ENCODE measurements at places on chromosomes 2 and 18. TPM values are rescaled to one million over a fixed set of nuclear protein-coding genes. Genes with fewer than 3 reads are reported as not detected.

- DNase-seq, result no peak
Measured at GRCh38 chr2:207895274-207895860, 125.7 kb upstream of the FZD5 start.

DNA sequence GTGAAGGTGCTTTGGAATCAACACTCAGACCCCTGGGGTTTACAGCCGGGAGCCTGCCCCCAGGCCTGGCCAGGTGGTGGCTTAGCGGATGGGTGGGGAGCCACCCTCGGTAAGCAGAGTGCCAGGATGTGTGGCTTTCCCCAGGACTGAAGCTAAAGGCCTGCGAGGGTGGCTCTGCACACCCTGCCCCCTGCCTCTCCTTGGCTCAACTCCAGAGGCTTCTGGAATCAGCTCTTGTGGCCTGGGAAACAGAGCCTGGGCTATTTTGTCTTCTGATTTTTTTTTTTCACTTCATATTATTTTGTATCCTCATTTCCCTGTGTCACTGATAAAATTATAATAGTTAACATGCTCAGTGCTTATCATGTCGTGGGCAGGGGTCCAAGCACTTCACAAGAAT is 79.8 kb downstream of the RHOB start:
- DNase-seq, result no peak

- DNase-seq, result no peak
Measured at GRCh38 chr2:187442378-187442777, 5.7 kb downstream of the CALCRL start.

DNA sequence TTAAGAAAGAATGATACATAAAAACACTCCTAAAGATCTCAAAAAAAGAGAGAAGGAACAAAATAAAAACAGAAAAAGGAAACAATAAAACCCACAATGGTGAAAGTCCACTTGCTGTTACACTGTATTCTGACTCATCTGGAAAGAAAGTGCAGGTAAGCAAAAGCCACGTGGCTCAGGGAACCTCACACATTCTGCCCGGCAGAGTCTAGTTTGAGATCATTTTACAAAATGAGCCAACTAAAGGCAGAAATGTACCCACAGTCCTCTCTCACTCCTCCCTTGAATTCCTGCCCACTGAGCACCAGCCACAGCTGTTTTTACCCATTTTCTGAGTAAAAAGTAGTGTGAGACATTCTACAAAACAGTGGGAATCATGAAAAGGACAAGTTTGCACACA is 10.0 kb downstream of the KCNH7 start:
- no peak for DNase-seq

DNA sequence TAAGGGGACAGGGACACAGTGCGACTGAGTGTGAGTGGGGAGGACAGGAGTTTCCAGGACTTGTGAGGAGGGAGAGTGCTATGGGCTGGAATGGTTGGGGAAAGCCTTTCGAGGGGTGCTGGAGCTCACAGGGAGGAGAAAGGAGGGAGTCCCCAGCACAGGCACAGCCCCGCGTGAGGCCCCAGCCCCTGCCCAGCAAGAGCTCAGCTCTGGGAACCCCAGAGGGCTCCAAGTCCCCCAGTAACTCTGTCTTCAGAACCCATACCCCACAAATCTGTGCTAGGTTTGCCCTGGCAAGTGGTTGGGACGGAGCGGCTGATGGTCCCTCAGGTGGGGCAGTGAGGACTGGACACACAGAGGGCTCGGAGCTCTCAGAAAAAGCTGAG is 75.4 kb downstream of the SFXN5 start:
- no peak for DNase-seq

- DNase-seq, result no peak
Measured at GRCh38 chr2:156657809-156658208, 221.6 kb downstream of the GPD2 start.

GRCh38 chr2:170928036-170928823 is 823 bp upstream of the GORASP2 start:
- no peak for DNase-seq

- DNase-seq, result no peak
Measured at GRCh38 chr2:82790206-82791021, 1668.7 kb downstream of the SUCLG1 start.

GRCh38 chr2:9424447-9425164 is 1.2 kb downstream of the CPSF3 start:
- no peak for DNase-seq

- DNase-seq, result no peak
Measured at GRCh38 chr2:115684345-115684744, 1241.9 kb downstream of the DPP10 start.

- no peak for DNase-seq
Measured at GRCh38 chr18:68507781-68508180, 207.1 kb downstream of the TMX3 start.

DNA sequence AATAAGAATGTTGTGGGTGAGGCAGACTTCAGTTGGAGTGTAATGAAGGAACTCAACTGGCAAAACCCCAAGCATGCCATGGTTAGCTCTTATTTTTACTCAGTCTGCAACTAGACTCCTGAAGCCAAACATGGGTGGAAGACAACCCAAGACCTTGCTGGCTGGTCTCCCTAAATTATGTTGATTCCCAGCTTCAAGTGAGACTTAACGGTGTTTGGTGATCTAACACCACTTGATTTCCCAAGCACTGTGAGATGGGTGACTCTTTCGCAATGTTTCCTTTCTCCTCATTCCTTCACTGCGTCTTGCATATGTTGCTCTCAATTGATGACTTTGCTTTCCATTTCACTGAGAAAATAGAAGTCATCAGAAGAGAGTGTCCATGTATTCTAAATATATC is 693.1 kb downstream of the DCC start:
- no peak for DNase-seq

DNA sequence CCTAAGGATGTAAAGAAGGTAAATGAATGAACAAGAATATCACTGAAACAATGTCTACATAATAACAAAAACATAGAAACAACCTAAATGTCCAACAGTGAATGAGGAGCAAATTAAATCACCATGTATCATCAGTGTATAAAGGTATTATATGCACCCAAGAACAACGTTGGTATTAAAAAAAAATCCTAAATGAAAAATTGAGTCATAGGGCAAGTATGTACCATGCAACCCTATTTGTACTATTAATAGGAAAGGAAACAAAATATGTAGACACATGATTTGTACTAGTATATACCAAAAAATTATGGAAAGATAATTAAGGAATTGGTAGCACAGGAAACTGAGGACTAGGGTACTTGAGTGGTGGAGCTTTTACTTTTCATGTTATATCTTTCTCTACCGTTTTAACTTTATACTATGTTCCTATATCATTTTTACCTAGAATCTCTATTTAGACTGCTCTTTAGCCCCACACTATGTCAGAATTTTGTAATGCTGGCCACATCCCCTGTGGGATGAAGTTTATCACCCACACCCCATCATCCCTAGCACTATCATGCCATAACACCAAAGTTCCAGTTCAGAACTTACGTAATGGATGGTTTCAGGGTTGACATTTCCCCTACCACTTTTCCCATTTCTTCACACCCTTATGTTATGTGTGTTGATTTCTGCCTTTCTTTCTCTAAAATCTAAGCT is 25.6 kb downstream of the IKZF2 start:
- no peak for DNase-seq

SPATA3 gene
- not detected for total RNA-seq

ACYP2 gene
- 10.4 TPM for total RNA-seq

ALPG gene
- total RNA-seq, result not detected

RBM44 gene
- total RNA-seq, result 1.2 TPM

KCNG2 gene
- not detected for total RNA-seq

CPLX4 gene
- total RNA-seq, result not detected

UCN gene
- total RNA-seq, result 1.2 TPM

PDIA6 gene
- 24.8 TPM for total RNA-seq

UGT1A5 gene
- total RNA-seq, result not detected

PIEZO2 gene
- not detected for total RNA-seq

CREG2 gene
- not detected for total RNA-seq

Measured in CD8-positive, alpha-beta T cell (primary cell).